Activated CD4-positive, CD25-positive, alpha-beta regulatory T cell (primary cell): ENCODE measurements at places on chromosomes 11 and 22.

DNA sequence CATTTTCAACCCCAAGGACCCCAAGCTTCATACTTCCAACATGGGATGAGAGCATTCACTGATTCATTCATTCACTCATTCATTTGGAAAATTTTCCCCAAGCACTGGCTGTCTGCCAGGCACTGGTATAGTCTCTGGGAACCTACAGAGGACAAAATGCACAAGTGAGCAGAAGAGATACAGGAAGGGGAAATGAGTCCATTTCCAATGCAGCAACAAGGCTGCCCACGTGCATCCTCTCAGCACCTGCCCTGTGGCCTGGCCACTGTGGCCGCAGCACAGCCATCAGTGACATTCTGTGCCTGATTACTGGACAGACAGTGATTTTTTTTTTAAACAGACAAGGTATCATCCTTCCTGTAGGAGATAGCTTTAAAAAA, 96.0 kb upstream of the PITPNB start:
- no peak for DNase-seq

DNA sequence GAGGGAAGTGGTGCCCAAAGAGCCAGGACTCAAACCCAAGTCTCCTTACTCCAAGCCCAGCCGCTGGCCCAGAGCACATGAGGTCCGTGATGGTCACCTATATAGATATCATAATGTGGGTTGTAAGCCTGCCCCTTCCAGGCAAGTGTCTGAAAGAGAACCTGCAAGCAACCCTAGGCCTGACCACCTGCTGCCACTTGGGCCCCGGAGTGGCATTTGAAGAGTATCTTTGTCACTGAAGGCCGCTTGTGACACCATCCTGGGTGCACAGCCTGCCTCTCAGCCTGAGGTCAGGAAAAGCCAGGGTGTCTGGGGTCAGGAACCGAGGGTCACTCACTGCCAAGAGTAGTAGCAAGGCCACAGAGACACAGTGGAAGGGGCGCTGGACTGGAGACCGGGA, 32.4 kb downstream of the OTOG start:
- no peak for DNase-seq

DNA sequence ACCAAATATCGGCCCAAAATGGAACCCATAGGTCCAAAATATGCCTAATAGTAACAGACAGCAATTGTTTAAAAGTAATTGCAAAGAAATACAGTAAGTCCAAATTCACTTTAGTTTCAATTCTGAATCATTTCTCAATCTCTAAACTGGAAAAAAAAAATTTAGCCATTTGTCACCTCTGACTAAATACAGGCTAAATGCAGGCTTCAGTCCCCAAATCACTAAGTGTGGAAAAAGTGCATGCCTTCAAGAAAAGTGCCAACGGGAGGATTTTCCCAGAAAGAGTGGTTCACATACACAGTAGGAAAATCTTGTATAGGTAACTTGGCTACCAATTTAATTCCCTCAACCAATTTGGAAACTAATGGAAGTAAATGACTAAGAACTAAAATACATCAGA, 35.7 kb downstream of the SIK3 start:
- no peak for DNase-seq

DNA sequence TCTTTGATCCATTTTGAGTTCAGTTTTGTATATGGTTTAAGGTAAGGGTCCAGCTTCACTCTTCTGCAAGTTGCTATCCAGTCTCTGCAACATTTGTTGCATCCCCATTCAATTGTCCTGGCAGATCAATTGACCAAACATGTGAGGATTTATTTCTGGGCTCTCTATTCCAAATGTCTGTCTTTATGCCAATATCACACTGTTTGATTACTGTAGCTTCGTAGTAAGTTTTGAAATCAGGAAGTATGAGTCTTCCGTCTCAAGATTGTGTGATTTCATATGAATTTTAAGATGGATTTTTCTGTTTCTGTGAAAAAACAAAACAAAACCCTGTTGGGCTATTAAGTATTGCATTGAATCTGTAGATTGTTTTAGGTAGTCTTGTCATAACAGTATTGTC, 17.0 kb downstream of the APLP2 start:
- DNase-seq: no peak

GRCh38 chr11:117417342-117417741, 89.7 kb downstream of the CEP164 start:
- DNase-seq: no peak

DNA sequence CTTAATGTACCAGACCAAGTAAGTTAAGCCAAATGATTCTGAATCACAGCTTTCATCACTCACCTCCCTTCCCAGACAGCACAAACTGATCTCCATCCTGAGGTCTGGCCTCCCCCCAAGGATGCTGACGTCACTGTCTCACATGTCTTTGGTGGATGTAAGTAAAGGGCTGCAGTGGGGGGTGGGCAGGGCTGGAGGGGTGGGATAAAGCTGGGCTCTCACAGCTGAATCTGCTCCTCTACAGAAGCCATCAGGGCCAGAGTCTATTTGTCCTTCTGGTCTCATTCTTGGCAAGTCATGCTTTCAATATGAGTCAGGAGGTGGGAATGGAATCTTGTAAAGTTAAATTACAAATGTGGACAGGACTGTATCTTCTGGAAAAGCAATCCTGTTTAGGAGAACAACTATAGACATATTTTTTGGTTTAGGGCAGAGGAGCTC, 32.7 kb downstream of the P4HA3 start:
- no peak for DNase-seq

DNA sequence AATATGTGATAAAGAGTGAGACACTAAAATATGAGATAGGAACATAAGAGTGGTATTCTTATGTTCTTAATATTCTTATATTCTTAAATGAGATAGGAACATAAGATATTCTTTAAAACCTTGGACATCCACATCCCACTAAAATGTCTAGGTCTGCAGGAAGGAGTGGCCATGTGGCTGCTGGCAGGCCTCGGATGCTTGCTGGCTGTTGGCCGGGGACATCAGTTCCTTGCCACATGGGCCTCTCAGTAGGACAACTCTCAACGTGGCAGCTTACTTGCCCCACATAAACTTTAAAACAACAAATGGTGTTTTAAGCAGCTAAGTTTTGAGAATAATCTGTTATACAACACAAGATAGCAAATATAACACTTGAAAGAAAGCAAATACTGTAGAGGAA, 240.1 kb downstream of the CASP12 start:
- no peak for DNase-seq

GRCh38 chr11:32581556-32581955, 2.1 kb upstream of the EIF3M start:
- no peak for DNase-seq

- DNase-seq: no peak
These were observed 64.8 kb downstream of the UBASH3B start for GRCh38 chr11:122720107-122720881.

DNA sequence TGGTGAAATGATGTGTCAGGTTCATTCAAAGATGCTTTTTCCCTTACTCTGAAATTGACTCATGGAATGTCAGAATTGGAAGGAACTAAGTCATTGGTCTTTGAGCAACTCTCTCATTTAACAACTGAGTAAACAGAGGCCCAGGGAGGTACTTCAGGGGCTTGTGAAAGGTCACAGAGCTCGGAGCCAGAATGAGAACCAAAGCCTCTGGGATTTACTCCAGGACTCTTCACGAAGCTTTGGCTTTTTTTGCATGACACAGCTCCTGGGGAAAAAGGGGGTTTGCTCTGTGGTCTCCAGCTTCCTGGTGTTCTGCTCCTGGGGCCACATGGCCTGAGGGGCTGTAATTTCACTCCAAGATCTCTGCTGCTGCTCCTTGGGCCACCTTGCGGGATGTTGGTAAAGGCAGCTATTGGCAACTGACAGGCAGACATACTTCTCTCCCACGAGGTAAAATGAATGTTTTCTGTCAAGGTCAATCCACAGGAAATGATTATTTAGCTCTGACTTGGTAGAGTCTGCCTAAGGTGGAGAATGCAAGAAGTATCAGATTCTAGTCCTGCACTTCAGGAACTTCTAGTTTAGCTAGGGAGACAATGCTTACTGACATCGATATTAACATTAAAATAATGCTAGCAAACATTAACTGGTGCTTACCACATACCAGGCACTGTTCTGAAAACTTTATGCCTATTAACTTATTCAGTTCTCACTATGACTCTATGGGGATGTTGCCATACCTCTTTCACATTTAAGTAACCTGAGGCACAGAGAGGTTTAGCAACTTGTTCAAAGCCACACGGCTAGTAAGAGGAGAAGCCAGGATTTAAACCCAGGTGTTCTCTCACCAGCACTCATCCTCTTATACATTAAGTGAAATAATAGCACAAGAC, 16.1 kb downstream of the PKNOX2 start:
- no peak for DNase-seq

GRCh38 chr11:77172666-77172982, 44.6 kb downstream of the MYO7A start:
- DNase-seq: no peak

GRCh38 chr22:25966448-25966913, 202.8 kb upstream of the SEZ6L start:
- DNase-seq: no peak

DNA sequence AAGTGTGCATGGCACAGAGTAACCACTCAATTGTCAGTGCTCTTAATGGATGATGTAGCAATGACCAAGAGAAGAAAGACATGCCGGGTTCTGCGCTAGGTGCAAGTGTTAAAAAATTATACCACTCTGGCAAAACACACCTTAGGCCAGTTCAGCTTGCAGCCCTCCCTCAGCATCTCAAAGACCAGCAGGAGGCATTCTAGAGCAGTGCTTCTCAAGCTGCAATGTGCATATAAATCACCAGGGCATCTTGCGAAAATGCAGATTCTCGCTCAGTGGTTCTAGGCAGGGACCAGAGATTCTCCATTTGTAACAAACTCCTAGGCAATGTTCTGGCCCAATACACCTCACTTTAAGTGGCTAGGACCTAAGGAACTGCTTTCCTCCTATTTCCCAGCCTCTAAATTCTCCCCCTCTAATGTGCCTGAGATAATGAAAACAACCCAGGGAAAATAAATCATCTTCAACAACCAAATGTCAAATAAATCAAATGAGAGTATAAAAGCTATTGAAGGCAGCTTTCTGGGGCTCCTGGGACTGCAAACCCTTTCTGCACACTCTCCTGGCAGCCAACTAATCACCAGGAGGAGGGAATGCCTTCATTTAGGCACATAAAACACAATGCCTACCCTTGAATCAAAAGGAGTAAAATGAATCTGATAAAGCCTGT, 337.2 kb upstream of the API5 start:
- DNase-seq: no peak

- DNase-seq: no peak
These were observed 770.4 kb downstream of the ETS1 start for GRCh38 chr11:127816962-127817361.

DNA sequence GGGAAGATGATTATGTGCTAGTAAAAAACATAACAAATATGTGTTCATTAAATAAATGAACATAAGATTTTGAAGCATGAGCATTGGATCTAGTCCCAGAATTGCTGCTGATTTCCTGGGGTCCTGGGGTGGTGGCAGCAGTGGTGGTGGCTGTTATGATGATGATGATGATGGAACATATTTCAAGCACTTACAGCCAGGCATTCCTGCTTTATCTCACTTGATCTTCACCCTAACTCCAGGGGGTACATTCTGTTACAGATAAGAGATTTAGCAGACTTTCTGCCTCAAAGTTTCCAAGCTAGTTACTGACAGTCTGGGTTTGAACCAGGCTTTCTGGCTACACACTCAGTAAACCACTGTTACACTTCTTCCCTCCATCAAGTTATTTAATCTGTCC, 5.2 kb downstream of the TRAPPC4 start:
- no peak for DNase-seq

DNA sequence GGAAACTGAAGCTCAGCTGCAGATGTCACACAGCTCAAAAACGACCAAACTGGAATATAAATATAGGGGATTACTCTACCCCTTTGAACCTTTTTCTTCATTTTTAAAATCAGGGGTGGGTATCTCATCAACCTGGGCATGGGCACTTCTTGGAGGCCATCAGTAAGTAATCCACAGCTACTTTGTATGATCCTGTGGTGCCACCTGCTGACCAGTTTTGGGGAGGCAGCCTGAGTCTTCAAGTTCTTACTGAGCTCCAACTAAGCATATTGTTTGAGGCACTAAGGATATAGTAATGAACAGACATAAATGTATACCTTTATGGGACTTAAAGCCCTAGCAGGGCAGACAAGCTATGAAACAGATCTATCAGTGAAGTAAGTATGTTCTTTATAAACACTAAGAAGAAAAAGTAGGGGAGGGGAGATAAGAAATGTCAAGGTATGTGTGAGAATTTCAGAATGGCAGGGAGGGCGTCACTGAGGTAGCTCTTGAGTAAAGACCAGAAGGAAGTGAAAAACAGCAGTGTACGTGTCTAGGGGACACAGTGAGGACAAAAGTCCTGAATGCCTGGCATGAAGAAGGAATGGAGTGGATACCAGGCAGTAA, 18.4 kb downstream of the TUB start:
- peak; percentile 64 for DNase-seq

DNA sequence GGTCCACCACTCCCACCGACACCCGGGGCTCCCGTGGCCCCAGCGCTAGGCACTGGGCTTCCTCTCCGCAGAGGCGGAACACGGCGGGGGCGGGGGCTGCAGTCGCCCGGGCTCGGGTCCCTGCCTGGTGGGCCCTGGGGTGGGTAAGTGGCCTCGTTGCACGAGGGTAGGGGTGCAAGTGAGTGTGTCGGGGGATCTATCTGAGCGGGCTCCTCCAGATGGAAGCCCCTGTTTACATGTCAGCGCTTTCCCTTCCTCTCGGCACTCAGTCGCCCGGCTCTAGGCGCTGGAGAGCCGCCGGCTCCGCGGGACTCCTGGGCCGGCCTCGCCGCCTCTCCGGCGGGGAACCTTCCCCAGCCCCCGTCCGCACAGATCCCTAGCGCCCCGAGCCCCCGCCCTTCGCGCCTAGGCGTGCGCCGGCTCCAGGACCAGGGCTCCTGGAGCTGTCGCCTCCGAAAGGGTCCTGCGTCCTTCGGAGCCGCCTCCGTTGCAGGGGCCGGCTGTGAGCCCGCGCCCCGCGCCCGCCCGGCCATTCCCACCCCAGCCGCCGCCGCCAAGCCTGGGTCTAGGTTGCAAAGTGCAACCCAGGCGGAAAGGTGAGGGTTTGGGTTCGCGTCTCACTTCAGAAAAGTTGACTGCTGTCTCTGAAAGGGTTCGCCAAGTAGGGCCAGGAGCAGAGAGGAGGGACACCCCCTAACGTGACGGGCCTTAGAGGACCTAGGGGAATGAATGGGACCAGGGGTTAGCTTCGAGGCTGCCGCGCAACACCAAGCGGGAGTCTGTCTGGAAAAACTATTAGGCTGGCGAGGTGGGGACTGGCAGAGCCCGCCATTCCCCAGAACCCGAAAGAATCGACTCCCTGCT, 978 bp downstream of the FLI1 start:
- DNase-seq: no peak

- no peak for DNase-seq
These were observed 26.1 kb upstream of the CARD16 start for GRCh38 chr11:105071089-105071732.
